ENCODE measurements at places on chromosomes 6 and 20. TPM values are rescaled to one million over a fixed set of nuclear protein-coding genes. Genes with fewer than 3 reads are reported as not detected.

The MMP24OS gene
- total RNA-seq: 14.7 TPM

The PRRT1 gene
- total RNA-seq: under 0.01 TPM

The KIF6 gene
- 0.32 TPM for total RNA-seq

The BEND6 gene
- 13.4 TPM for total RNA-seq

The PLG gene
- not detected for total RNA-seq

The CST11 gene
- not detected for total RNA-seq

The SLC22A3 gene
- total RNA-seq: 1.3 TPM

The HLA-DMB gene
- total RNA-seq: 1.7 TPM

The PKHD1 gene
- total RNA-seq: not detected

The TTK gene
- 27.6 TPM for total RNA-seq

The DCBLD1 gene
- total RNA-seq: 39.0 TPM

The APOBEC2 gene
- total RNA-seq: not detected

The CUL9 gene
- 27.7 TPM for total RNA-seq

The LAMA5 gene
- 35.1 TPM for total RNA-seq

The TPX2 gene
- total RNA-seq: 35.4 TPM

The MICB gene
- total RNA-seq: 30.7 TPM

The BIRC7 gene
- 0.32 TPM for total RNA-seq

The GPSM3 gene
- 4.8 TPM for total RNA-seq

The ADGRF4 gene
- total RNA-seq: 0.43 TPM

The FAM83C gene
- not detected for total RNA-seq

The ARFGEF3 gene
- under 0.01 TPM for total RNA-seq

The LINC00237 gene
- total RNA-seq: not detected

The UTRN gene
- 115 TPM for total RNA-seq

The NNAT gene
- total RNA-seq: 1.3 TPM

The OR2H2 gene
- total RNA-seq: not detected

The BFSP1 gene
- 2.9 TPM for total RNA-seq

The SLC52A3 gene
- total RNA-seq: not detected

The VSX1 gene
- total RNA-seq: not detected

The MATN4 gene
- not detected for total RNA-seq

The BMP2 gene
- total RNA-seq: 4.3 TPM
